ENCODE measurements at places on chromosomes 16 and 17. TPM values are rescaled to one million over a fixed set of nuclear protein-coding genes. Genes with fewer than 3 reads are reported as not detected.

DNA sequence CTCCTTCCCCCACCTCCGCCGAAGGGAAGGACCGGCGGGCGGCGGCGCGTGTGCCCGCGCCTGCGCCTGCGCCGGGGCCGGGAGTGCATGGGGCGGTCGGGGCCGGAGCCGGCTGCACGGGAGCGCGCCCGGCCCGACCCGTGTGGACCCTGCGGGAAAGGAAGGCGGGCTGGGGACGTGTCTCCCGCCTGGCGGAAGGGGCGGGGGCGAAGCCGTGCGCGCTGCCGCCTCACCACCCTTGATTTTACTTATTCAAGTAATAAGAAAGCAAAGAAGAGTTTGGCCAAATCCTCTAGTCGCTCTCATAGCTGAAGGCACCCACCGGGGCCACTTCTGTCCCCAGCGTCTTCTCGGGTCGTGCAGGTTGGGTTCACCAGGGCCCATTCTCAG lies 596 bp upstream of the PFN1 start:
- no peak for DNase-seq

- no peak for DNase-seq
Observed at GRCh38 chr17:47813077-47813476, 8.5 kb downstream of the OSBPL7 start.

KRT20 gene
- total RNA-seq, result not detected

PPP1R27 gene
- not detected for total RNA-seq

DNA sequence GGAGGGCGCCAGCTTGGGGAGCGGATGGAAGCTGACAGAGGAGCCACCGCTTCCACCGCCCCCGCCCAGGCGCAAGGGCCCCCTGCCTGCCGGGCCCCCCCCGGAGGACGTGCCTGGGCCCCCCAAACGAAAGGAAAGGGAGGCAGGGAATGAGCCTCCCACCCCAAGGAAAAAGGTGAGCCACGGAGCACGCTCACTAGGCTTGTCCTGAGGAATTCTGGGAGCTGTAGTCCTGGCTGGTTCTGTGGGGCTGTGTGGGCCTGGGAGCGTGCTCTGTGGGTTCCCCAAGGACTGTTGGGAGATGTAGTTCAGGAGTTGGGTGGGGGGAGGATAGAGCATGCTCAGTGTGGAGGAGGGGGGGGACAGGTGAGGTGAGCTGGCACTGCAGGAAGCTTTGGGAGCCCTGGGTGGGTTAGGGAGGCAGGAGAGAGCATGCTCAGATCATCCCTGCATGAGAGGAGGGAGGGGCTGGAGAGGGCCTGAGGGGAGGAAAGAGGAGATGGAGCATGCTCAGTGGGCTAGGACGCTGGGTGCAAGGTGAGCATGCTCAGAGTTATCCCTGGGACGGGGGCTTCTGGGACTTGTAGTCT lies 4.5 kb downstream of the FBXL19 start:
- peak; percentile 36 for DNase-seq

DNA sequence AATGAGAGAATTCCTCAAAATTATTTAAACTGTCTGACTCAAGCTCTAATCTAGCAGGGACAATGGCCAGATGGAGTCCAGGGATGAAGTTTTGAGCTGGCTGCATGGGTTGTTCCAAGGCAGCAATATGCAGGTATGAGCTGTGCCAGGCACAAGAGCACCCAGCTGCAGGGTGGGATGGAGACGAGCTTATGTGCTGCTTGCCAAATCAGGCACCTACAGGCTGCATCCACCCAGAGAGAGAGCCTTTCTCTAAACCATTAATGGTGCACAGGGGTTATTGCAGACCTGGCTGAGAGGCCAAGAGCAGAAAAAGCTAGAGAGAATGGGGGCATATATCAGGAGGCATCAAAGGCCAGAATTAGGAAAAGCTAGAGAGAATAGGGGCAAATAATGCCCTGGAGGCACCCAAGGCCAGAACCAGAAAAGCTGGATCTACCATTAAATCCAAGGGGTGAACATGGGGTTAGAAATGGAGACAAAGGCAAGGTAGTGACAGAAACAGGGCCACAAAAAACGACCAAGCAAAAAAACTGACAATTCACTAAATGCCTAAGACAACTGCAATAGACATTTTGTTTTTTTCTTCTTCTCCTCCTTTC lies 11.0 kb downstream of the KRT33A start:
- DNase-seq, result no peak

- DNase-seq, result no peak
Observed at GRCh38 chr16:89811321-89811720, 5.1 kb downstream of the FANCA start.

GRCh38 chr17:38459567-38459966 lies 31.3 kb downstream of the ARHGAP23 start:
- DNase-seq, result no peak

DNA sequence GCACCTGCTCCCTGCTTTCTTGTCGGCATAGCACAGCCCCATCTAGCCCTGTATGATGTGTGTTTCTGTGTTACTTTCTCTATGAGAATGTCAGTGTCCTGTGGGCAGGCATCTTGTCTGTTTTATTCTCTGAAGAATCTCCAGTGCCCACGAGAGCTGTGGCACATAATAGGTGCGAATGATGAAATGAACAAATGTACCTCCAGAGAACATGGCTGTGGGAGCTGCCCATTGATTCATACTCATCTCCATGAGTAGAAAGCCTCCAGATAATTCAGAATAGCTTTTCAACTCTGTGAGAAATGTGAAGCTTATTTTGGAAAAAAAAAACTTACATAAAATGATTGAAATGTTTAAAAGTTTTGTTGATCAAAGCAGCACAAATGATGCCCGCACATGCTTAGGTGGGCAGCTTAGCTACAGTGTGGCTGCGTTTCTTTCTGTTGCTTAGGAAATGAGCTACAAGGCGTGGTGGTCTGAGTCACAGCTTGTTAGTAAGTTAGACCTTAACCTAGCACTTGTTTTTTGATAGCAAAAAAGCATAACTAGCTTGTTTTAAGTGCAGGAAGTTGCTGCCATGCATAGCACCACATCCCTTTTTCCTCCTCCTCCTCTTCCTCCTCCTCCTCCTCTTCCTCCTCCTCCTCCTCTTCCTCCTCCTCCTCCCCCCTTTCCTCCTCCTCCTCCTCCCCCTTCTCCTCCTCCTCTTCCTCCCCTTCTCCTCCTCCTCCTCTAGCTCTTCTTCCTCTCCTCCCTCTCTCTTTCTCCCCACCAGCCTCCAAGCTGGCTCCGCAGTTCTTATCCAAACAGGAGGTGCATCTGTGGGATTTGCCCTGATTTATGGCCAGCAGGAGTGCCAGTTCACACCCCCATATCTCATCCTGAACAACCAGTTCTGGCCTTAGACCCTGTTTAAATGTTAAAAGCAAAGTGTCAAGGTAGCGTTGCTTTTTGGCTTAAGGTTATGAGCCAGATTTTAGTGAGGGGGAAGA lies 221.5 kb downstream of the IRF8 start:
- DNase-seq, result no peak

GRCh38 chr16:35196313-35196712 lies 1736.9 kb downstream of the TP53TG3F start:
- DNase-seq, result no peak

DNA sequence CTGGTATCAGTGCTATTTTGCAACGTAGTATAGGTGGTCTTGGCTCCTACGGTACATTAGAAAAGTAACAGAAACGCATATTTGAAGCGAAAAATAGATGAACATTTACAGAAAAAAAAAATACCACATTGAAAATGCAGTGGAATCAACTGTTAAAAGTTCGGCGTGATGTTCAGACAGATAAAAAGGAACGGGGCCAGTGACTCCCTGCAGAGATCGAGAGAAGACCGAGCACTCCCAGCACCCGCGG lies 440 bp upstream of the ZNF778 start:
- no peak for DNase-seq

DNA sequence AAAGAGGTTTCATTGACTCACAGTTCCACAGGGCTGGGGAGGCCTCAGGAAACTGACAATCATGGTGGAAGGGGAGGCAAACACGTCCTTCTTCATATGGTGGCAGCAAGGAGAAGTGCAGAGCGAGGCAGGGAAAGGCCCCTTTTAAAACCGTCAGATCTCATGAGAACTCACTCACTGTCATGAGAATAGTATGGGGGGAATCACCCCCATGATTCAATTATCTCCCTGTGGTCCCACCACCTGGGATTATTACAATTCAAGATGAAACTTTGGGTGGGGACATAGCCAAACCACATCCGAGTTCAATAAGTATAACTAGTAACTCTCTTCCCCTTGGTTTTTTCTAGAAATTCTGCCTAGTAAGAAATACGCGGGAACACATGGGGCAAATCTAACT lies 94.9 kb downstream of the AXIN2 start:
- DNase-seq, result no peak

DNA sequence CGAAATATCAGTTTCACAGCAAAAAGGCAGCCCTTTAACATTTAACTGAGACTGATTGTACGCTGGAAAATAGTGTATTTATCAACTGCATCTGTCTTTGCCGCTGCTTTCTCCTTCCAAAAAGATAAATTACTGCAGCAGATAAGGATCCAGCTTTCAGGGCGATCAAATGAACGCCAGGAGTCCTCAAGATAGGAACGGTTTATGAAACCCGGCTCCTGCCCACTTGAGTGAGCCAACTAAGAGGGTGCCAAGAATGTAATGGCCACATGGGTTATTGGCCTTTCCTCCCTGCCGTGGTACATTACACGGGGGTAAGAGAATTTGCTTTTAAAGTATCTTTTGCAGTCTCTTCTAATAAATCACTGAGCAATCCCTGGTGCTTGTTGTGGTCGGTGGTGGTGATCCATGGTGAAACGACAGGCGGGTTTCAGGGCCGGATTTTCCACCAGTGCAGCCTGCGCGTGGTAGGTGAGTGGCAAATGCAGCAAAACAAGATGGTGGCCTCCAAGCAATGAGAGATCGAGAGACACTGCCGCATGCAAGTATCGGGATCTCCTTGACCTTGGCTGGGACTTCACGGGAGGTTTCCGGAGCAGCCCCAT lies 67.5 kb upstream of the IRX6 start:
- no peak for DNase-seq

TSPOAP1 gene
- 21.9 TPM for total RNA-seq

- DNase-seq, result peak; percentile 49
Observed at GRCh38 chr17:41340934-41341861, 9.4 kb downstream of the KRT33A start.

- DNase-seq, result no peak
Observed at GRCh38 chr17:82100502-82101298, 2.7 kb upstream of the FASN start.

DNA sequence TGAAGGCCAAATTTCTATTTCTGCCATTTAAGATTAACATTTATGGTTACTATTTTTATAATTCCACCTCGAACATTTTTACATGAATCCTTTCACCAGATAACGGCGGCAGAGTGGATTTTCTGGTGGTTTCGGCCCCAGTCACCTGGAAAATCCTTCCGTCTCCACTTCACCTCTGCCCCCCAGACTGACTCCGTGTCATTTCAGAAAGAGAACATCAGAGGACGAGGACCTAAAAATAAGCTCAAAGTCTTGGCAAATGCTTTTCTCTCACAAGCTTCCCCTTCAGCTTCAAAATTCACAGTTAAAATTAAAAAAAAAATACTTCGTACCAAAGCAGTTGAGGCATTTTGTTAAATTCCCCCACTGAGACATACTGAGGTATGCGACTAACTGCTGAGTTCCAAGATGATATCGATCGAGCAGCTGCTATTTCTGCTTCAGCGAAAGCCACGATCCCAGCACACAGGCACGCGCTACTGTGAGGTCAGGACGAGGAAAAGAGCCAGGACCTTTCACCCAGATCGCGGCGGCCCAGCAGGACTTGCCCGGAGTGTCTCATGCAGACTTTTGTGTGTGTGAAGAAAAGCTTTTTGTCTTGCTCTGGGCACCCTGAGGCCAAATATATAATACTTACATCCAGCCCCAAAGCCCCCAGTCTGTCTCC lies 36.8 kb downstream of the ASPA start:
- DNase-seq, result no peak

All from activated T-helper 2 cell treated with anti-CD3 and anti-CD28 coated beads, Interferon-gamma antibody, Interleukin-2, Interleukin-4, amounts not matched to agents 10 μg/mL and 5 μg/mL and 100 μg/mL, durations not matched to agents 14 hours and 24 hours and 36 hours (primary cell).